ENCODE measurements at places on chromosomes 2 and 18. TPM values are rescaled to one million over a fixed set of nuclear protein-coding genes. Genes with fewer than 3 reads are reported as not detected.

LRP2 gene
- total RNA-seq: 0.04 TPM

MAP2 gene
- total RNA-seq: 18.6 TPM

RIOK3 gene
- total RNA-seq: 26.1 TPM

NT5DC4 gene
- total RNA-seq: not detected

KCNG2 gene
- total RNA-seq: 0.50 TPM

SLC9A2 gene
- 0.57 TPM for total RNA-seq

DUSP19 gene
- total RNA-seq: 2.4 TPM

CDK15 gene
- 0.06 TPM for total RNA-seq

GKN2 gene
- total RNA-seq: not detected

ACVR2A gene
- 10.5 TPM for total RNA-seq

DNA sequence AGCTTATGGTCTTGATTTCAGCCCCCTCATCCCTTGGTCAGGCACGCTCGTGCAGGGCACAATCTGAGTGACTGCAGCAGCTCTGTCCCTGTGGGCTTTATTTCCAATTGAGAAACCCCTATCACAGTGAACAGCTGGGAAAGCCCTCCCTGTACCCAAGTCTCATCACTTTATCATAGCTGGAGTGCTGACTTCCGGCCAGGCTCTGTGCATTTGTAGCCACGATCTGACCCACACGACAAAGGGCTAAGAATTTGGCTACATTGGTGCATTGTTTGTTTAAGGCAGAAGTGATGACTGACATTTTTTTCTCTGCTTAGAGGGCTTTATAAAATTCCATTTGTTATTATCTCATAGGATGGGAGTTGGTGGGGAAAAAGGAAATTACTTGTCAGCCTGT, 184.4 kb downstream of the KCNS3 start:
- no peak overlapping the region for H3K4me3 ChIP-seq
- no peak for DNase-seq
- H3K27me3 ChIP-seq: no peaks in the 10 kb centered on the region
- H3K27ac ChIP-seq: no peak overlapping the region

DNA sequence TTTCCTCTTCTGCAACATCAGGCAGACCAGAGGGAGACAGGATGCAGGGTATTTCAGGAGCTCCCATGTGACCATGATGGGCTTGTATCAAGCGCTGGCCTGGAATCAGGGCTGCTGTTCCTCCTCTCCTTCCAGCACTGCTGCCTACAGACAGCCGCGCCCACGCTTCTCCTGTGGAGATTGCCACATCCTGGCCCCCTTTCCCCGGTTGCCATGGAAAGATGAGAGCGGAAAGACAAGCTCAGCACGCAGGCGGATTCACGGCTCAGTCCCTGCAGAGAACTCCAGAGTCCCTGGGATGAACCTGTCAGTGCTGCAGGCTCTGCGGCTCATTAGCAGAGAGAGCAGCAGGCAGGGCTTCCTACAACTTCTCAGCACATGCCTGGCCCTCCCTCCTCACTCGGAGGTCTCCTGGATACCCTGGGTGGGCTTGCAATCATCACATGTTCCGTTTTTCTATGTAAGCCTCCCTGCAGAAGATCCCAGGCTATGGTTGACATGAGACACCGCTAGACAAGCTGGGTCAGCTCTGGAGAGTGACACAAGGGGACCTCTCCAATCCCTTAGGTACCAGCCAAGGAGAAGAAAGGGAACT, 497.8 kb upstream of the MYT1L start:
- H3K36me3 ChIP-seq: no peaks in the 10 kb centered on the region
- H3K4me1 ChIP-seq: no peaks in the 10 kb centered on the region
- no peaks in the 10 kb centered on the region for H3K27me3 ChIP-seq
- no peak for DNase-seq

- DNase-seq: no peak
- H3K27me3 ChIP-seq: no peaks in the 10 kb centered on the region
- no peaks in the 10 kb centered on the region for H3K4me1 ChIP-seq
These were observed 188.7 kb downstream of the MBD5 start for GRCh38 chr2:148209603-148210002.

DNA sequence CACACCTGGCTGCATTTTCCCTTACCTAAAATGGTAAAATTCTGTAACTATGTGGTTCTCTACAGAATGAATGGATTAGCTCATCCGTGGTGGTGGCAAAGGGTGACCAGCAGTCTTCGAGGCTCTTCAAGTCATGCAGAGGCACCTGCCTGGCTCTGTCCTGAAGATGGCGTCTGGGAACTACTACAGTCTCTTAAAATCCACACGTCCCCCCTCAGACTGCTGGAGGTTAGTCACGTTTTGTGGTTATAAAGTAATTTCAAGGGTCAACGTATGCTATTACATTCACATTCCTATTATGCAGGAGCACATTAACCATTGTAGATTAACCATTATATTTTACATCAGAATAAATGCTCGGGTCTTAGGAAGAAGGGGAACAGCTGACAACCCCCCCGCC, 616.7 kb downstream of the GALR1 start:
- H3K27ac ChIP-seq: no peak overlapping the region
- no peaks in the 10 kb centered on the region for H3K36me3 ChIP-seq
- no peaks in the 10 kb centered on the region for H3K4me1 ChIP-seq
- no peak for DNase-seq
- H3K27me3 ChIP-seq: no peaks in the 10 kb centered on the region
- H3K4me3 ChIP-seq: no peak overlapping the region

GRCh38 chr2:165294912-165295311, 55.7 kb downstream of the SCN2A start:
- H3K27ac ChIP-seq: no peak overlapping the region
- no peaks in the 10 kb centered on the region for H3K36me3 ChIP-seq
- H3K4me3 ChIP-seq: no peak overlapping the region
- no peak for DNase-seq
- H3K27me3 ChIP-seq: no peaks in the 10 kb centered on the region

GRCh38 chr2:106270471-106270891, 76.4 kb upstream of the UXS1 start:
- H3K36me3 ChIP-seq: no peaks in the 10 kb centered on the region
- H3K4me3 ChIP-seq: peak overlapping the region; percentile 44
- H3K4me1 ChIP-seq: peaks cover 12% of the 10 kb centered on the region
- H3K27me3 ChIP-seq: no peaks in the 10 kb centered on the region
- no peak overlapping the region for H3K27ac ChIP-seq

GRCh38 chr2:152380261-152381055, 45.5 kb downstream of the FMNL2 start:
- H3K4me3 ChIP-seq: no peak overlapping the region
- H3K27ac ChIP-seq: no peak overlapping the region
- peaks cover 6% of the 10 kb centered on the region for H3K4me1 ChIP-seq
- DNase-seq: no peak
- H3K36me3 ChIP-seq: no peaks in the 10 kb centered on the region
- no peaks in the 10 kb centered on the region for H3K27me3 ChIP-seq

DNA sequence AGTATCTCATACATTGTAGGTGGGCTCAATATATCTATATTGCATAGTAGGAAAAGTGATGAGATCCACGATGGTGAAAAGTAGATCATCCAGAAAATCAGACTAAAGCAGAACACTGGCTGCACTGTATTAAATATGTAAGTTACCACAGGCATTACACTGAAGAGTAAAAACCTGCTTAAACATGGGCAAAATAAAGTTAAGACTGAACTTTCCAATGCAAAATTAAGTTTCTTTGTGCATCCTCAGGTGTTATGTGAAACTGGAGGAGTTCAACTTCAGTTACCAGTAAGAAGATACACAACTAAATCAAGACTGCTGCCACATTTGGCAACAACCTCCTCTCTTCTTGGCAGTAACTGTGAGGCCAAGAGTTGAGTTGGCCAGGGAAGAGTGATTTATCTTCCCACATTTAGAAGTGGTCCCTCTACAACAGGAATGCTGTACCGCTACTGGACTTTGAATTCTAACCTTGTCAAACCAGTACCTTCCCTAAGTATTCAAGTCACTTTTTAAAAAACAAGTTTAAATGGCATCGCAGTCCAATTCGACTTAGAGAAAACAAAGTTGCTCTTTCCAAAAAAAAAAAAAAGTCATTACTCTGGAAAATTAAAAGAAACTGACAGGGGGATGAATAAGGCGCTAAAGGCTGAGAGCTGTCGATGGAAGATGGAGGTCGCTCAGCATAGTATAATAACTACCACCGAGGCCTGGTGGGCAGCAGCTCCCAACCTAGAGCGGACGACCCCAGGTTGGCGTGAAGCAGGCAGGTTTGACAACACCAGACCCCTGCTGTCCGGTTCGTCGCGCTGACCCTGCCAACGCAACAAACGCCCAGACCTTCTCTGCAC, 1.1 kb downstream of the MAP4K3 start:
- H3K27ac ChIP-seq: peak overlapping the region; percentile 90
- no peaks in the 10 kb centered on the region for H3K27me3 ChIP-seq
- H3K36me3 ChIP-seq: no peaks in the 10 kb centered on the region
- H3K4me1 ChIP-seq: peaks cover 76% of the 10 kb centered on the region
- peak overlapping the region; percentile 95 for H3K4me3 ChIP-seq

DNA sequence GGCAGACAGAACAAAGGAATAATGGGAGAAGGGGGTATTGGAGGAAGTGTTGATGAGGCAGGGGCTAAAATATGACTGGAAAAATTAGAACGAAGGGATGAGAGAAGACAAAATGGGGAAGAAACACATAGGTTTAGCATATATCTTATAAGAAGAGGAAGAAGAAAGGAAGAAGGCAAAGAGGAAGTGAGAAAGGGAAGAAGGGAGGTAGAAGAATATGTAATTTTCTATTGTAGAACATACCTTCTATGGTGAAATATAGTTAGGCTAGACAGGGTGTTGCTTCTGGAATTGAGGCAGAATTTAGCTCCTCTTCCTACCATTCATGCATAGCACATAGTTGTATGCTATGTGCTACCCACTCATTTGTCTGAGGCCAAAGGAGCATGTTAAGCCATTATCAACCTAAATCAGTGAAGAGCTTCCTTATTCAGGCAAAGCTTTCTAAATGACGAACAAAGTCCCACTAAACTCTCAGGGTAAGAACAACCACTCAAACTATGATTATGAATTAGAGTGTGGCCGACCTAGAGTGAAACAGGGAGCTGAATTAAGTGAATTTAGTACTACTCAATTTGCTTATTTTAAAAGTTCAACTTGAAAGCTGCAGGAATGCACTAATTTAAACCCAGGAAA, 180.9 kb upstream of the GALNT5 start:
- H3K4me1 ChIP-seq: no peaks in the 10 kb centered on the region
- no peaks in the 10 kb centered on the region for H3K36me3 ChIP-seq
- no peaks in the 10 kb centered on the region for H3K27me3 ChIP-seq
- no peak overlapping the region for H3K27ac ChIP-seq
- no peak overlapping the region for H3K4me3 ChIP-seq

- H3K4me3 ChIP-seq: peak overlapping the region; percentile 95
- H3K27me3 ChIP-seq: no peaks in the 10 kb centered on the region
- H3K4me1 ChIP-seq: peaks cover 11% of the 10 kb centered on the region
- no peaks in the 10 kb centered on the region for H3K36me3 ChIP-seq
- peak overlapping the region; percentile 98 for H3K27ac ChIP-seq
These were observed 3.8 kb downstream of the TGIF1 start for GRCh38 chr18:3453540-3454364.

DNA sequence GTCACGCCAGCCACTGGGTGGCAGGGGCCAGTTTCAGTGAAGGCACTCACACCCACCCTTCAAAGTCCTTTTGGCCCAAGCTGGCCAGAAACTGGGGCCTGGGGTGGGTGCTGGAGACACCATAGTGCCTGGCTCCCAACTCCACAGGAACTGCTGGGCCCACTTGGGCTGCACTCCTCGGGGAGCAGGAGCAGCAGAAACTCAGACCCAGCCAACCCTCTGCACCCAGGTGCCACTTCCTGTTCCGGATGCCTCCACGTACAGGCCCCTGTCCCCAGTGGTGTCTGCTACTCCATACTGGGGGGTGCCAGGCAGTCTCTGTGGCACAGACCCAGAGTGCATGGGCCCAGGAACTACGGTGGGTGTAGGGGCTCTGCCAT, 42.5 kb upstream of the ZNF519 start:
- no peak overlapping the region for H3K4me3 ChIP-seq
- no peak overlapping the region for H3K27ac ChIP-seq

GRCh38 chr2:66696374-66696773, 261.4 kb downstream of the MEIS1 start:
- H3K27me3 ChIP-seq: no peaks in the 10 kb centered on the region
- H3K4me1 ChIP-seq: peaks cover 32% of the 10 kb centered on the region
- no peak for DNase-seq

DNA sequence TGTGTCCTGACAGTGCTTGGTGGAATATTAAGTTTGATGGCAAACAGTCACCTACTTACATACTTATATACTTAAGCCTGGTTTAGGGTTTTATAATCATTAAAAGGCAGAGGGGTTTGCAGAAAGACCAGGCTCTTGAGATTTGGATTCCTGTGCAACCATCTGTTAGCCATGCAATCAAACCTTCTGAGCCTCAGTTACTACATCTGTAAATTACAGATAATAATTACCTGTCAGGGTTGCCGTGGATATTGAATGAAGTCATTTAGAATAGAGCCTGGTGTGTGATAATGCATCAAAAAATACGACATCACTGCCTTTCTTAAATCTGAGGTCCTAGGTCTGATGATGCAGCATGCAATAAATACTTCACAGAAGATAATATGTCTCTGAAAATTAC, 152.9 kb downstream of the ARHGAP28 start:
- no peak overlapping the region for H3K27ac ChIP-seq
- peaks cover 18% of the 10 kb centered on the region for H3K4me1 ChIP-seq
- H3K4me3 ChIP-seq: no peak overlapping the region
- DNase-seq: no peak
- no peaks in the 10 kb centered on the region for H3K27me3 ChIP-seq
